NCI-H1105 treated with DMSO at 0.1 percent for 48 hours (cell line): ENCODE measurements at places on chromosomes 2 and 18.

- no peak for DNase-seq
These were observed 17.2 kb upstream of the KCNG2 start for GRCh38 chr18:79780547-79780946.

DNA sequence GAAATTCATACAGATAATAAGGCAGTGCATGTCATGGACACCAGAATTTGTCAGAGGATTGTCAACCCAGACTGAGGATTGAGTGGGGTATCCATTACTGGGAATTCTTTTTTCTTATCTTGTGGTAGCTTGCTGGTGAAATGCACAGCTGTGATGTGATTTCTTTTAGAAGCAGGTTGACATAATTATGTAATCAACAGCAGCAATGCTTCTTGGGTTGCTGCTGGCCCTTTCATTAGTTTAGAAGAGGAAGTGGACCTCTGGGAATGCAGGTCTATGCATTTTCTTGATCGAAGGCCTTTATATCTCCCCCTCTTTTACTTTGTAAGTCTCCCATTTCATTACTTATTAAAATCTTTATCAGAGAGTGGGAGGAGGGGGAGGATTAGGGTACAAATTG is 319.9 kb downstream of the AGPS start:
- no peak for DNase-seq

DNA sequence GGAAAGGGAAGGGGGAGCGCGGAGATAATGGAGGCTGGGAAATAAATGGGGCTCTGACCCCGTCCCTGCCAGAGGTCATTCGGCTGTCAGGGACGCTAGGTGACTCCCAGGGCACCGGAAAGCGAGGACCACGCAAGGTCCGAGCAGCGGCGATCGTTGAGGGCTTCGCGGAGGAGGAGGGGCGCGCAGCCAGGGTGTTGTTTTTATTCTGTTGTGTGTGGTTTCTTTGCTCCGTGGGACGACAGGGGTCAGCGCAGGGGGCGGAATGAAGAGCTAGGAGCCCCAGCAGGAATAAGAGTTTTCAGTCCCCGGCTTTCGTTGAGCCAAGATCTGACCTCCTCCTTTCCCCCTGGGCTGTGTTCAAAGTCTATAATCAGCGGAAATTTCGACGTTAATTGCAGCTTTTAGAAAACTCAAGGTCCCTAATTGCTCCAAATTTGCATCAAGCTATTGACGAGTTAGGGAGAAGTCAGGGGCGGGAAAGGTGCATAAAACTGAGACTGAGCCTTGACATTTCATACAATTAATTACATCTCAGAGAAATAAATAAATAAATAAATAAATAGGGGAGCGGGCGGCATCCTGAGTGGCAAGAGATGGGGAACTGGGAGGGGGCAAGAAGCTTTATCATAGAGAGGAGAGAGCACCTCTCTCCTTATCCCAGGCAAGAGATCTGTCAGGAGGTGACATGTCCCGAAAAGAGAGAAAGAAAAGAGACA is 2.2 kb downstream of the GAD1 start:
- peak; percentile 5 for DNase-seq

DNA sequence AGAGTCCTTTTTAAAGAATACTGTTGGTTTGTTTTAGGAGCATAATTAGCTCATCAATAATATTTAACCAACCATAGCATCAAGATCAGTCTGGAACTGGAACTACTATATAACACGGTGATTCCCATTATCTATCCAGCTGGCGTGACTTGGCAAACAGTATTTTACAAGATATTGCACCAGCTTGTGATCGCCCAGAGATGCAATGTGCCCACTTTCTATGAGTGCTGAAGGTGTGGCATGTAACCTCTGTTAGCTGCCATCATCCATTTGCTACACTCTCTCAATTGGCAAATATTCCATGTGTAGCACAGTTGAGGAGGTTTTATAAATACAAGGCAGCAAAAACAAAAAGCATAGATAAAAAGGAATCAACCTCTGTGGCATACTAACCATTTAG is 64.9 kb downstream of the FIGN start:
- DNase-seq, result peak; percentile 58

DNA sequence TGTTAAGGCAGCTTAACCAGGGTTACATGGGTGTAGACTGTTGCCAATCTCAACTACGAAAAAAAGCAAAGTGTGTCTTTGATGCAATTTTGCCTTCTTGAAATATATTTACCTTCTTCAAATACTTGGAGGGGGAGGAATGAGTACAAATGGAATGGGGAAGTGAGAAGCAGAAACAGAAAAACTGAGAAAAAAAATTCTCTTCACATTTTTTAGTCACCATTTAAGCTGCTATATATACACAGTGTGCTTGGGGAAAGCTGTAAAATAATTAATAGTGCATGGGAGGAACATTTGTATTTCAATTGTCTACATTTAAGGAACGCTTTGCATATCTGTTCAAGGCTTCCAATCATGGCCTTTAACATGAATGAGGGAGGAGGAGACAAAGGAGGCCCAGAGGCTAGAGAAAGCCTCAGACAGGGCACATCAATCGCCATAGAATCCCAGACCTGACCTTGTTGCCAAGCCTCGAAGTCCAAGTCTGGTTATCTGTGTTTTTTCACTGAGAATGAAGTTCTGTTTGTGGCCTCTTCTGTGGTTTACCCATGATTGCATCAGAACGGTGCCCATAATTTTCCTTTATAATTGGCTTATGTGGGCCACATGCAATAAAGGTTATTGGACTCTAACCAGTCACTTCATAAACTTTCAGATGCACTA is 158.6 kb downstream of the PIK3C3 start:
- DNase-seq, result no peak

DNA sequence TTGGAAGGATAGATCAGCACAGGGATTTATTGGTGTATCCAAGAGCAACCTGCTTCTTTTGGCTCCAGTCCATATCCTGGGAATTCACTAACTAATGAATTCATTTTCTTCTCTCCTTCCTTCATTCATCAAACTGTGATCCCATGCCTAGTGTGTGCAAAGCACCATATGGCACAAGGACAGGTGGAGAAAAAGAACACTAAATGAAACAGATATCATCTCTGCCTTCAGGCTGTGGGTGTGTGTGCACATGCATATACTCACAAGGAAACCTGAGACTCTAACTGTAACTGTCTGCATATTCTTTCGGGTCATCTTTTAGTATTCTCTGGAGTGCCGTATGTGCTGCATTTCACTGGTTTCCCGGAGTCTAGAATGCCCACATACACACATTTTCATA is 20.2 kb downstream of the TNP1 start:
- no peak for DNase-seq

DNA sequence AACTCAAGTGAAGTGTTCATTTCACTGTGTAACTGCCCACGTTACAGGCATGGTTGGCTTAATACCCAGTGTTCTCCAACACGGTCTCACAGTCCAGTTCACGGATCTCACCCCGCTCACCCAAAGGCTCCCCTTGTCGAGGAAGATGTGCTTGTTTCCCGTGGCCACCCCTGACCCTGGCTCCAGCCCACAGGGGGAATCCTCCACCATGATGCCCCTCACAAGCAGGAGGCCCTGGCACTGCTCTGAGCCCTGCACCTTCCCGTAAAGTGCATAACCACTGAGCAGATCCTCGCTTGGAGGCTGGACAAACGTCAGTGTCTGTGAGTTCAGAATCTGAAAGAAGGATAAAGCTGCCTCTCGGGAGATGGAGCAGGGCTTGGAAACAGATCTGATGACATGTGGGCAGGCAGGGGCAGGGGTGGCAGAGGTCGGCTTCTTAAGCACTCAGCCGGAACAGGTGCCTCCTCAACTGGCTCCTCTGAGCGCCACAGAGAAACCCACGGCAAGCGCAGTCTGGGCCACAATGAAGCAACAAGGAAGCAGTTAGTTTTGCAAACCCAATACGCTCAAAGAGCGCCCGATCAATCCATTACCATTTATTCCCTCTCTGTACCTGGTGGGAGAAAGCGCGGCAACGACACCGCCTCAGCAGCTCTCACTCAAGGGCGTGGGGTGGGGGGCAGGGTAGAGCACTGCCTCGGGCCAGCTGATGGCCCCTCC is 17.6 kb downstream of the HDAC4 start:
- no peak for DNase-seq

DNA sequence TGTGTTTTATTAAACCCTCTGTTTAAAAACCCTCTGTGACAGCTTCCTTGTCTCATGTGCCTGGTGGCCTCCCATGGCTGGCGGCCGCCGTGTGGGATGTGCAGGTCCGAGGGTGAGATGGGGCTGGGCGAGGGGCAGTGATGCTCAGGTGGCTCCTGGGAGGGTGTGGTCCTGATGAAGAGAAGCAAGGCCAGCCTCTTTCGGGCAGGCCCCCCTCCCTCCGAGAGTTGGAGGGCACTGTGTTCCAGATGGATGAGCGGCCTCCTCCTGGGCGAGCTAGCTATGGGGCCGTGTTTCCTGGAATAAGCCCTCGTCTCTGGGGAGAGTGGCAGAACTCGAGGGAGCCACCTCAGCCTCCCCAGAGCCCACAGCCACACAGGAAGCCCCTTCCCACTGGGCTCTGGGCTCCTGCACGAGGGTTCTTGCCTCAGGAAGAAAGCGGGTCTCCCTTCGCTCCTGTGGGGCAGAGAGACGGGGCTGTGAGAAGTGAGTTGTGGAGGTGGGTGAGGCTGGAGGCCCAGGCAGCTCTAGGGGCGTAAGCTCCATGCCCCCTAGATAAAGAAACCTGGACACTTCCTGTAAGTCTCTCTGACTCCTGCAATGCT is 72.1 kb downstream of the ASB1 start:
- DNase-seq, result no peak

- no peak for DNase-seq
These were observed 39.0 kb upstream of the NEDD4L start for GRCh38 chr18:58005011-58005410.

GRCh38 chr2:28048341-28048740 is 157.8 kb downstream of the BABAM2 start:
- DNase-seq, result no peak

DNA sequence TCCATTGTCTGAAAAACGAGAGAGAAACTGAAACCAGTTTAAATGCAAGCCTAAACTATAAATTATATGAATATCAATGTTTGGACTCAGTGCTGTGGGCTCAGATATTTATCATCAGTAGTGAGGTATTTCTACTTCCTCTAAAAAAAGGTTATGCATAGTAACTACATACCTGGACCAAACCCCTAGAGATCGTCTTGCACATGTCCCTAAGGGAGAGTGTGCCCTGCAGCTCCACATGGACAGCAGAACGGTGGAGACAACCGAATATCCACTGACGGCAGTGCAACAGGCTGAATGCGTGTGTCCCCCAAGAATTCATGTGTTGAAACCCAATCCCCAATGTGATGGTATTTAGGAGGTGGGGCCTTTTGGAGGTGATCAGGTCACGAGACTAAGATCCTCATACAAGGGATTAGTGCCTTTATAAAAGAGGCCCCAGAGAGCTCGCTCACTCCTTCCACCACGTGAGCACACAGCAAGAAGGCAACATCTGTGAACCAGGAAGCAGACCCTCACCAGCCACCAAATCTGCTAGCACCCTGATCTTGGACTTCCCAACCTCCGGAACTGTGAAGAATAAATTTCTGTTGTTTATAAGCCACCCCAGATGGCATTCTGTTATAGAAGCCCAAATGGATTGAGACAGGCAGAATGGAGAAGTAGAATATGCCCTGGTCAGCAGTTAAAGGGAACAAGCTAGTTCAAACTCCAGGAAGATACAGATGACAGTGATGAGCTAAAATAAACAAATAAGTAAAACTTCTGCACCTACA is 208.4 kb downstream of the ANAPC1 start:
- DNase-seq, result no peak

DNA sequence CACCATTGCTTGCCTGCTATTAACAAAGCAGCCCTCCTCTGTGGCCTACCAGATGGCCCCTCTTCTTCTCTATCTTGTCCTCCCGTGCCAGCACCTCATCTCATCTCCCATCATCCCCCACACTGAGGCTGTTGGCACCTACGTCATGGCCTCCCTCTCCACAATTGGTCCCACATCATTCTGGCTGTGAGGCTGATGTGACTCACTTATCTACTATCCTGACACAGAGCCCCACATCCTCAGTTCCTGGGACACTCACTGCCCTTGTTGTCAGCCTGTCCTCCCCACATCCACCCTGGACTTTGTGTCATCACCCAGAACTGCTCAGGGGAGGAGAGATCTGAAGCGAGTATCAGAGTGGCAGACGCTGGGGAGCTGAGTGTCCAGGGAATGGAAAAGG is 102.9 kb downstream of the MRO start:
- no peak for DNase-seq

- DNase-seq, result no peak
These were observed 34.2 kb downstream of the TBC1D8 start for GRCh38 chr2:101116841-101117552.

DNA sequence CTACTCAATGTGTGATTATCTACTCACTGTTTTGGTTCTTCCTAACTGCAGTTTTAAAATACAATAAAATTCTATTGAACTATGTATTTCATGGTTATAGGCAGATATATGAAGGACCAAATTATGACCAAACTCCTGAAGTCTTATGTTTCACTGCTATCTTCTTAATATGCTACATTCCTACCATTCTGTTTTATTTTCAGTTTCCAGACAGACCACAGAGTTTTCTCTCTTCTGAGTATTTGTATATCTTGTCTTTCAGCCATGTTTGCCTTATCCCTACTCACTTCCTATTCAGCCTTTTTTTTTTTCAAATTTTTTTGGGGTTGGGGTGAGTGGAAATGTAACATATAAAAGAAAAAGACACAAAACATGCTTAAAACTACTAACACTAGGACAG is 6.3 kb downstream of the RFTN2 start:
- no peak for DNase-seq

DNA sequence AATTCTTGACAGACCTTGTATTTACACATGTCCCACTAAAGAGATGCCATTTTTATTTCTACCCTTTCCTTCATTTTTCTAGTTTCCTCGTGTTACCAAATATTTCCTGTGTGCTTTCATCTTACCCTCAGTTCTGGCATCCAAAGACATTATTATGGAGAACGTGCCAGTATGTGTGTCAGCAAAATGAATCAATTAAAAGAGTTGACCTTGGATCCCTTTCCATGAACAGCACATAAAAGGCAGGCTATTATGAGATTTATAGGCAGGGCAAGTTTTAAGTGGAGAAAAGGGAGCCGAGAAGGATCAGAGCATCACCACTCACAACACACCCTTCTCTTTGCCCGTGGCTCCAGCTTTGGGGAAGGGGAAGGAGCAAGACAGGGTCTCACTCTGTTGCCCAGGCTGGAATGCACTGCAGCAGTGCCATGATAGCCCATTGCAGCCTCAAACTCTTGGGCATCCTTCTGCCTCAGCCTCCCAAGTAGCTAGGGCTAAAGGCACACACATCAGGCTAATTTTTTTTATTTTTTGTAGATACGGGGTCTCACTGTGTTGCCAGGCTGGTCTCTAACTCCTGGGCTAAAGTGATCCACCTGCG is 149.9 kb downstream of the GFPT1 start:
- no peak for DNase-seq

GRCh38 chr2:241896746-241897201 is 27.2 kb downstream of the RTP5 start:
- no peak for DNase-seq

GRCh38 chr2:126912201-126912600 is 13.5 kb downstream of the TEX51 start:
- DNase-seq, result no peak

GRCh38 chr18:79658366-79658765 is 21.2 kb upstream of the CTDP1 start:
- no peak for DNase-seq
